ENCODE measurements at places on chromosomes 2 and 18.

DNA sequence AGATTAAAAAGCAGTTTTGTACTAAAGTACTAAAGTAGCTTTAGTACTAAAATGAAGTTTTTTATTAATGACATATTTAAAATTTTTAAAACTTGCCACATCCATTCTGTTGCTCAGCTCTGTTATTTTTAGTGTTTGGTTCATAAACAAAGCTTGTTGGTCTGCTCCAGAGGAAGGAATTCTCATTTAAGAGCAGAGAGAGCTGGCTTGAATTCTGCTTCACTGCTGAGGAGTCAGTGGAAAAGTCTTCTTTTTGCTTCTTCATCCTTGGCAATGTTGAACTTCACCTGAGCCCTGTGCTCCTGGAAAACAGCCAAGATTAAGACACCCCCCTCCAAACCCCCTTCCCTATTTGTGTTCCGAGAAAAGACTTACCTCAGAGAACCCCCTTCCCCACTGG lies 40.6 kb downstream of the TMEM87B start:
- ATAC-seq, result no peak

GRCh38 chr2:207911215-207911614 lies 114.1 kb downstream of the PLEKHM3 start:
- no peak for ATAC-seq

DNA sequence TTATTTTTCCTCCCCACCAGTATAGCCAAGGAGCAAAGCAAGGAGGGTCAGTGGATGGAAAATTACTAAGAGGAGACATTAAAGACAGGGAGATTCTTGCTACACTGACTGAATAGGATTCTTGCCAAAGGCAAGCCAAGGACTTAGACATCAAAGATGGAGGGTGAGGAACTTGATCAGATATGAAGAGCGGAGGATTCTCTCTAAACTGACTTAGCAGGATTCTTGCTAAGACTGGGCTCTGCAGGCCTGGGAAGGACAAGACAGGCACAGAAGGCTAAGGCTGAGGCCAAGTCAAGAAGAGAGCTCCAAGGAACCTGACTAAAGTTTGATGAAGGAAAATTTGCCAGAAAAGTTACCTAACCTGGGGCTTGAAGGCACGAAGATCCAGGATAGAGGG lies 143.9 kb upstream of the RMP24 start:
- no peak for ATAC-seq

DNA sequence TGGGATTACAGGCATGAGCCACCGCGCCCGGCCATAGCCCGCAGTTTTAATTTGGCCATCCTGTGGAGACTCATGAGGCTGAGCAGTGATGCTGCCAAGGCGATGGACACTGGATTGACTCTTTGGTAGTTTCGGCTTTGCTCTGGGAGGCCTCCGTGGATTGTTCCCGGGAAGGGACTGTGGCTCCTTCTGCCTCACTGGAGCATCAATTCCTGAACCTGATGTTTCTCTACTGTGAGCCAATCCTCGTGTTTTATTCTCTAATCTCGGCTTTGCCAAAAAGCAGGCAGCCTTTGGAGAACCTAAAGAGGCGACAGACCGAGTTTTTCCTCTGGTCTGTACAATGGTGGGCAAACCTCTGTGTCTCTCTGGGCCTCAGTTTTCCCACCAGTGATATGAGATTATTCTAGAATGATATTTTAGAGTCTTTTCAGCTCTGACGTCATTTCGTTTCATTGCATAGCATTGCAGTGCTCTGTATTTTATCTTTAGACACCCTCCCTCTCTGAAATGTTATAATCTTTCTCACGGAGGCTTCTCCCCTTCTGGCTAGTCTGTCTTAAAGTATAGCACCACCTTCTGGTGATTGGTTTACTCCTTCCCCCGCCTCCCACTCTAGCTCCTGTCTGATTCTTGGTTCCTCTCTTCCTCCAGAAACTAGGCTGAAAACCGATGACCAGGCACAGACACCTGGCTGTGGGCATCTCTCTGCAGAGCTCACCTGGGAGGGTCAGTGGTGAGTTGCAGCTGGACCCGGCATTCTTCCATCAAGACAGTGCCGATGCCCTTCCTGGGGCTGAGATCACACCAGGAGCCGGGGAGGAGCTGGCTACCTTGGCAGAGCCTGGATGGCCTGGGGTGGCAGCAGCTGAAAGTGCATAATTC lies 341.3 kb downstream of the MYCN start:
- no peak for ATAC-seq

- ATAC-seq, result no peak
Measured at GRCh38 chr2:217451666-217452065, 551.1 kb downstream of the TNS1 start.
